ENCODE measurements at places on chromosomes 16 and 17.

- DNase-seq, result no peak
Observed at GRCh38 chr17:35568561-35568960, 7.9 kb upstream of the SLFN14 start.

DNA sequence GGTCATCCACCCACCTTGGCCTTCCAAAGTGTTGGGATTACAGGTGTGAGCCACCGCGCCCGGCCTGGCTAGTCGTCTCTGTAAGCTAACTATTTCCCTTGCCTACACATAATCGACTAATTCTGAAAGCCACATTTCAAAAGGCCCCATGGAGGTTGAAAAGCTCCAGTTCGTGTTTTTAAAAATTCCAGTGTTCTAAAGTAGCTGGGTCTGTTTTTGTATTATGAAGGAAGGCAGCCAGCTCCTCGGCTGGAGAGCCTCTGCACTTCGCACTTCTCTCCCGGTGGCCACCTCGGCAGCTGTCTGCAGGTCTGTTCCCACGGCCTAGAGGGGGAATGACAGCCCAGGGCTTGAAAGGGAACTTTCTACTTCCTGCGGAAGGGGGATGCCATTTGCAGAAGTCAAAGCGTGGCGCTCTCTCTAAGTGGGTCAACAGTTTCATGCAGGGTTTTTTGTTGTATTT lies 16.9 kb downstream of the HASPIN start:
- no peak for DNase-seq

DNA sequence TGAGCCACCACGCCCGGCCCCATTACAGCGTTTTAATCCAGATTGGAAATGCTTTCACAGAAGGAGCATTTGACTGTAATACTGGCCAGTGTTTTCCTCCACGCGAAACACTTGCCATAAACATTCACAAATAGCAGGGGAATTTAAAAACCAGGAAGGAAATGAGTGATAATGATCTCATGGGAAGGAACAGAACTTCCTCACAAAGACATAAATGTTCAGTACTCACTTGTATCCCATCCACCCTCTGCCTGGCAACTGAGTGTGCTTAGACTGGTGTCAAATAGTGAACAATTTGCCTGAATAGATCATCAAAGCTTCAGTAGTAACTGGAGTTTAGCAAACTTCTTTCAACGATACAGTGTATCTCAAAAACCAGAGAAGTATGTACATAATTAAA lies 54.1 kb downstream of the PSMD12 start:
- no peak for DNase-seq

GRCh38 chr16:88649924-88650748 lies 717 bp downstream of the CYBA start:
- DNase-seq, result no peak

GRCh38 chr17:60229188-60229802 lies 79.5 kb downstream of the CA4 start:
- no peak for DNase-seq

DNA sequence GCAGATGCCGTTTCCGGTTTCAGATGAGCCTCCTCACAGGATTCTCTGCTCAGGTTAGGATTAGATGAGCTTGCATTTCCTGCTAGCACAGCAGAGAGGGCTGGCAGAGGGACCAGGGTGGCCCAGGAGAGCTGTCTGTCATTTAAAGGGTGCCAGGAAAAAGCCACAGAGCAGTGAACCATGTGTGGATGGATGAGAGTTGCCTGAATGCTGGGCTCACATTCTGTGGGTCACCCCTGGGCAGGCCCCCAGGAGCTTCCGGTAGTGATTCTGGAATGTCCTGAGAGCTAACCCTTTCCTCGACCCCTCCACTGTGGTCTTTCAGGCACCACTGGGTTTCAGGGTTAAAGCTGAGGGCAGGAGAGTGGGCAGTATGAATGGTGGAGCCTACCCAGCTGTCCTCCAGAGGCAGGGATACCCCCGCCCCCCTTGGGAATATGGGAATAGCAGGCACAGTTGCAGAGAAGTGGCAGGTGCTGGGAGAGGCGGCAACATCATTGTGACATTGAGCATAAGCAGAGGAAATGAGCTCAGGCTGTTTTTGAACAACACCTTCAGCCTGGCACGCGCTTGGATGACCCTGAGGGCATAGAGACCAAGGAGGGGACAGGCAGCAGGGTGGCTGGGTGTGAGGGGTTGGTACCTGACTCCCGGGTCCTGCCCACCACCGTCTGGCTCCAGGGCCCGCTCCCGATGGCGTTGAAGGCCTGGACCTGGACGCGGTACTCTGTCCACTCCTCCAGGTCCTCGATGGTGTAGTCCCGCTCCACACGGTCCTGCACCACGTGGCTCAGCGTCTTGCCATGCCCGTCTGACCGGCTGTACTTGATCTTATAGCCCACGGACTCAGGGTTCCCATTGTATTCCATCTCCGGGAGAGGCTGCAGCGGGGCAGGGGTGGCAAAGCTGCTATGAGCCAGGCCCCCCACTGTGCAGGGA lies 83.0 kb upstream of the CDC42EP4 start:
- DNase-seq, result peak; percentile 49

DNA sequence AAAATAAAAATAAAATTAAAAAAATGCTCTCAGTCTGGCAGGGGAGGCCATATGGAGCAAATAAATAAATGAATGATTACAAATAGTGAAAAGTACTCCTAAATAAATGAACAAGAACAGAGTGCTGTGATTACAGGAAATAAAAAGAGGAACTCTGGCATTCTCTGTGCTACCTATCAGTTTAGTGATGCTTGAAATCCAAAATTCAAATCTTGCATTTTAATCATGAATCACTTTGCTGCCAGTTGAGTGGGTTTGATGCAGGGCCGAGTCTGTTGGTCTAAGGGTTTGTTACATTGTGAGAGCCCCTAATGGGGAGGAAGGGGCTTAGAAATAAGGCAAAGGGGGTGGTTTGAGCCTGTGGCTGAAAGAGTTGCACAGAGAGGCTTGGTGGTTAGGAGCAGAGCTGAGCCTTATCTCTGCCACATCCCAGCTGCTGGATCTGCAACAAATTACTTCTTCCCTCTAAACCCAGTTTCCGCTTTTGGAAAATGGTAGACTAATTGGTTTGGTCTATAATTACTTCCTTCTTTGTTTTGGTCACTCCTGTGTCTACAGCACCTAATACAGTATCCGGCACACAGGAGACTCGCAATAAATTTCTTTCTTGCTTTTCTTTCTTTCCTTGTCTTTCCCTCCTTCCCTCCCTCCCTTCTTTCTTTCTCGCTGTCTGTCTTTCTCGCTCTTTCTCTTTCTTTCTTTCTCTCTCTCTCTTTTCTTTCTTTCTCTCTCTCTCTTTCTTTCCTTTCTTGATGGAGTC lies 6.3 kb upstream of the ABCC1 start:
- no peak for DNase-seq

DNA sequence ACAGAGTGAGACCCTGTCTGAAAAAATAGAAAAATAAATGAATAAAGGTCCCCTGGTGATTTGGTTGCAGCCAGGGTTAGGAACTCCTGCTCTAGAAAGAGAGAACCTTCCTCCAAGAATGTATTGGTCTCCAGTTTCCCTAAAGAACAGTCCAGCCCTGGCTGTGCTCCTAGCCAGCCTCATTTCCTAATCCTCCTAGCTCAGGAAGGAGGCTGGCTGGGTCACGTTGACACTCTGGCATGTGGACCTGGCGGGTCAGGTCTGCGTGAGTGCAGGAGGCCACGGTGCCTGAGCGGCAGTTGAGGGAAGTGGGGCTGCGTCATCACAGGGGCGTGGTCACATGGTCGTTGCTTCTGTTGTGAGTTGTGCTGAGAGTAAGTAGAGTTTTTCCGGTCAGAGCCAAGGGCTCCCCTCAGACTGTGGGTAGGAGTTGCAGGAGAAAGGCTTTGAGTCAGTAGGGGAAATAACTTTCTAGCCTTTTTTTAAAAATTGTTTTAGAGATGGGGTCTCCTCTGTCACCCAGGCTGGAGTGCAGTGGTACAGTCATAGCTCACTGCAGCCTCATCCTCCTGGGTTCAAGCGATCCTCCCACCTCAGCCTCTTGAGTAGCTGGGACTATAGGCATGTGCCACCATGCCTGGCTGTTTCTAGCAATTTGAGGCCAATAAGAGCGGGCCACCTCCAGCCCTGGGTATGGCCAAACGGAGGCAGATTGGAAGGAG lies 194.0 kb upstream of the CIBAR2 start:
- peak; percentile 88 for DNase-seq

DNA sequence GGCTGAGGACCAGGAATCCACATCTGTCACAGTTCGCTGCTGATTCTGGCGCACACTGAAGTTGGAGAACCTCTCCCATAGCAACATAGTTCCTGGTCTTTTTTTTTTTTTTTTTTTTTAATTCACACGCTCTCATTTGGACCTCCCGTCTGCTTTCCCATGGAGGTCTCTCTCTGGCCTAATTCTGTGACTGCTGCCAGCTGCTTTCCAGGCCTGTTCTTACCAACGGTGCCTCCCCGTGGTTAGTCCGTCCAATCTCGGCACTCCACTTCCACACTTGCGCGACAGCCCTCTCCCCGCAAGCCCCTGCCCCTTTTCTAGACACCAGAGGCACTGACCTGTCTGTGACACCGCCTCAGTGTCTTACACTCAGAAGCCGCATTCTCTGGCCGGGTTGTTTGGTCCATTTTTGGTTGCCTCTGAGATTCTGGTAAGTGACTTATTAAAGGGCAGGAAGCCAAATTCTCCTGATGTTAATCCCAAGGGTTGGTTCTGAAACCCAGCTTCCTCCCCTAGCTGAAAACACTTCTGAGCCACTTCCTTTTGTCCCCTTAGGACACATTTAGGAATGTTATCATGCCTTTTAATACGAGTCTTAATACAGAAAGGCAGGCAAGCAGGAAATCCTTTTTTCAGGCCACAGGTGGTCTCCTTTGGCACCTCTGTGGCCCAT lies 1.1 kb upstream of the AKTIP start:
- no peak for DNase-seq

GRCh38 chr16:69376393-69377059 lies 9.3 kb downstream of the TERF2 start:
- DNase-seq, result no peak

DNA sequence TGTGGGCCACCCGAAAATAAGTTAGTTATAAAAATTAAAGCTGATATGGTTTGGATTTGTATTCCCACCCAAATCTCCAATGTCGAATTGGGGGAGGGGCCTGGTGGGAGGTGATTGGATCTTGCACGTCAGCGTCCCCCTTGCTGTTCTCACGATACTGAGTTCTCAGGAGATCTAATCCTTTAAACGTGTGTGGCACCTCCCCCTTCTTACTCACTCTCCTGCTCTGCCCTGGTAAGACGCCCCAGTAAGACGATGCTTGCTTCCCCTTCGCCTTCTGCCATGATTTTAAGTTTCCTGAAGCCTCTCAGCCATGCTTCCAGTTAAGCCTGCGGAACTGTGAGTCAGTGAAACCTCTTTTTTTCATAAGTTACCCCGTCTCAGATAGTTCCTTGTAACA lies 35.4 kb downstream of the SYCE1L start:
- no peak for DNase-seq

GRCh38 chr16:3246002-3246401 lies 10.4 kb downstream of the MEFV start:
- no peak for DNase-seq

GRCh38 chr17:40352779-40353394 lies 11.7 kb downstream of the GJD3 start:
- peak; percentile 73 for DNase-seq

- no peak for DNase-seq
Observed at GRCh38 chr17:44176257-44176656, 5.8 kb downstream of the ASB16 start.

DNA sequence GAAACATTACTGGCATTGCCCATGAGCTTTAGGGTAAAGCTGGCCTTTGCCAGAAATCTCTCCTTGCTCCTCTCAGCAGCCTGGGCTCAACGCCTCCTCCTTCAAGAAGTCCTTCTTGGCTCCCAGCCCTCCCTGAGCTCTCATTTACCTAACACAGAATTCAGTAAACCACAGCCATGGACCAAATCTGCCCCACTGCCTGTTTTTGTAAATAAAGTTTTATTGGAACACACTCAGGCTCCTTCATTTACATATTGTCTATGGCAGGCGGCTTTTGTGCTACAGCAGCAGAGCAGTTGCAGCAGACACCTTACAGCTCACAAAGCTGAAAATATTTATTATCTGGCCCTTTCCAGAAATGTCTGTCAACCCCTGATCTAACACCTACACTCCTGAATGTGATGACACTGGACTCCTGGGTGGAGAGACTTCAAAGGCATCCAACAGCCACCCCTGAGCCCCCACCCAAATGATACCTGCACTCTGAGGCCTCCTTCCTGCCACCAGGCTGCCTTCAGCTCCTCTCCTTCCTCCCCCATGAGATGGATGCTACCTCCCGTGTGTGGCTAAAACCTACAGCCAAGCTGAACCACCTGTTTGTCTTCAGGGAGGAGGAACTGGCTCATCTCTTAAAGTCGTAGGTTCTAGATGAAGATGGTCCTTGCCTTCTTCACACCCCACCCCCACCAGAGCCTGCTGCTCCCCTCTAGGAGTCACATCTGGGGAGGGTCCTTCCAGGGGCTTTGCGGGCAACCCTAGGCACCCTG lies 41.6 kb downstream of the PIMREG start:
- DNase-seq, result no peak

GRCh38 chr17:34475296-34475695 lies 104.1 kb upstream of the TMEM132E start:
- no peak for DNase-seq

GRCh38 chr17:17871913-17872312 lies 35.1 kb upstream of the SREBF1 start:
- no peak for DNase-seq

- DNase-seq, result no peak
Observed at GRCh38 chr16:66236301-66236700, 130.2 kb upstream of the CDH5 start.

DNA sequence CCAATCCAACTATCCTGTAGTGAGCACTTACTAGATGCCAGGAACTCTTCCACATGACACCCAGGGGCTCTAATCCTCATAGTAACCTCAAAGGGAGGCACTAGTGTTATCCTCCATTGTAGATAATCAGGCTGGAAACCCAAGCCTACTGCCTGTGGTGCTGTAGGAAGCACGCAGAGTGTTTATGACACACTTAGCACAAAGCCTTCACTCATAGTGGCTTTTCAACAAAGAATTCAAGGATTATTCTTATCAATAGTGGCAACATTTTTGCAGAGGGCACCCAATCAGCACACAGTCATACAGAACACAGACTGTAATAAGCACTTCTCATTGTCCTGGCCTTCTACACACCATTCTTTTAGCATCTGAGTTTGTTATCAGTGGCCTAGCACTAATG lies 18.5 kb upstream of the SOX9 start:
- no peak for DNase-seq

DNA sequence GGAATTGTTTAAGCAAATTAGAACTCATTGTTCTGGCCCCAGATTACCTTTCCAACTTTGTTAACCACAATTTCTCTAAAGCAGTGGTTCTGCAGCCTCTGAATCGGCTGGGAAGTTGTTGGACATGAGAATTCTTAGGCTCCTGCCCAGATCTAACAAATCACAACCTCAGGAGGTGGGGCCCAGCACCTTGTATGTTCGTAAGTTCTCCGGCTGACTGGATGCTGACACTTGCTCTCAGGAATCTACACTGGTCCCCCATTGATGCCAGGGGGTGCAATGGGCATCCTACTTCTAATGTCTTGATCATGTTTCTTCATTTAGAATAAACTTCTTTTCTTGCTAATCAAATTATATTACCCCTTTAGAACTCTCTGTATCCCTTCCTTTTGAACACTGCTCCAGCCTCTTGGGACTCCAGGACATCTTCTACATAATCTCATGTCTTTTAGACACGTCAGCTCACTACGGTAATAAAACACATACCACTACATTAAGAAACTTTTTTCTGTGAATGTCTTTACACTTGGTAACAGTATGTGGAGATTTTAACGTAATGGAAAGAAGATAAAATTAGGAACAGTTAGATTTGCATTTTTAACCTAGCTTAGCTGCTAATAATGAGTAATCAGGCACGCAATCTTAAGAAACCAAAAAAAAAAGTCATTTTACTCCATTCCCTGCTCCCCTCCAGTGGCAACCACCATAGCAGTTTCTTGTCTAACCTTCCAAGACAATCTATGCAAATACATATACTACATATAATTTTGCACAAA lies 143.2 kb downstream of the ITFG1 start:
- DNase-seq, result no peak
